ENCODE measurements at places on chromosomes 3 and 15.

- no peak for DNase-seq
Measured at GRCh38 chr15:52822475-52822874, 32.3 kb upstream of the ONECUT1 start.

GRCh38 chr3:195462308-195462610 lies 19.4 kb upstream of the ACAP2 start:
- DNase-seq: no peak

- no peak for DNase-seq
Measured at GRCh38 chr3:72681598-72681997, 166.6 kb downstream of the SHQ1 start.

GRCh38 chr3:133855002-133855370 lies 40.7 kb downstream of the RAB6B start:
- DNase-seq: no peak

DNA sequence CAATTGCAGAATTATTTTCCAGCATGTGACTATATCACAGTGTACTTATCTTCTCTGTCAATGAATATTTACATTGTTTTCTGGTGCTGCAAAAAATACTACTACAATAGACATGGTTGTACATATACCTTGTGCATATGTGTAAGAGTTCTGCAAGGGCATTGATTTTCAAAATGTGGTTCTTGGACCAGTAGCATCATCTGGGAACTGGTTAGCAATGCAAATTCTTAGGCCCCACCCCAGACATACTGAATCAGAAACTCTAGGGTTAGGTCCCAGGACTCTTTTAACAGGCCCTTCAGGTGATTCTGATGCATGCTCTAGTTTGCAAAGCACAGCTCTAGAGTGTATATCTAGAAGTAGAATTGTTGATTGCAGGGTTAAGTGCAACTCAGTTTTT lies 292.3 kb downstream of the ZNF621 start:
- no peak for DNase-seq

All from Calu3 (cell line).